Stimulated activated CD4-positive, alpha-beta T cell treated with anti-CD3 and anti-CD28 coated beads, Interleukin-4, amount 100 ng/mL, for 1 hour (primary cell): ENCODE measurements at places on chromosomes 12 and 14.

DNA sequence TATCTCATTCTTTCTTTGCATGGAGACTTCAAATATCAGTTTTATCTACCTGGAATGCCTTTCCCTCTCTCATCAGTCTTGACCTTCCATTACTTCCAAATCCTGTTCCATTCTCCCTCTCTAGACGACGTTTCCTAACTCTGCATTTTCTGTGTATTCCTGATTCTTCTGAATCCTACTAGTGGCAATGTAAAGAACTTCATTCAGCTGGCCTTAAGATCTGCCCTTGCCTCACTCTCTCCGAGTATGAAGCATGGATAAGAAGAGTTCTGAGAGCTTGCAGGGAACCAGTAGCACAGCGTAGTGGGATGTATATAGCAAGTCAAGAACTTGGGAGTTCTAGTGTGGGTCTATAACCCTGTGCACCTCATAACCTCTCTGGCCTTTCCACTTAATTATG lies 68.5 kb upstream of the HOXC13 start:
- DNase-seq: no peak

DNA sequence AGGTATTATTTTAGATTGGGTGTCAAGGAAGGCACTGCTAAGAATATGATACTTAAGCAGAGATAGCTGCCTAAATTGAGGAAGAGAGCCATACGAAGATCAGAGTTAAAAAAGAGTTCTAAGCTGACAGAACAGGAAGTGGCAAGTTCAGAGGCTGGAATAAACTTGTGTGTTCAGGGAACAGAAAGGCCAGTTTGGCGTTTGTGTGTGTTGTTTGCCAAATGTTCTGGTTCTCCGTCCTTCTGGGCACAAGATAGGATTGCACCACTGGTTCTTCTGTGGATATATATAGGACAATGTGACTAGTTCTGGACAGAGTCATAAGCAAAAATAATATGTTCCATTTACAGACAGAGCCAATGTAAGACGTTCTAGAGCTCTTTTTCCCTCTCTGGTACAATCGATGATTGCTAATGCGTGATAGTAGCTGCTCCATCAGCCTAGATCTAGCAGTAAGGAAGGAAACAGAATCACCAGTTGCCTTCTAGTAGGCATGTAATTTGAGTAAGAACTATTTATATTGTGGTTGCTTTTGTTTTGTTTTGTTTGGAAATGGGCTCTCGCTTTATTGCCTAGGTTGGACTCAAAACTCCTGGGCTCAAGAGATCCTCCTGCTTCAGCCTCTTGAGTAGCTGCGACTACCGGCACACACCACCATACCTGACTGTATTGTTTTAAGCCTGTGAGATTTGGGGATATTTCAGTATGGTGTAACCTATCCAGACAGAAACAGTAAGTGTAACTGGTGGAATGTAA lies 7.4 kb downstream of the BBS10 start:
- DNase-seq: no peak

- DNase-seq: no peak
Measured at GRCh38 chr12:93347054-93347785, 30.5 kb upstream of the NUDT4 start.

- DNase-seq: no peak
Measured at GRCh38 chr12:86551146-86551571, 295.0 kb upstream of the MGAT4C start.

GRCh38 chr14:83566567-83566966 lies 1963.4 kb upstream of the FLRT2 start:
- DNase-seq: no peak
